ENCODE measurements at places on chromosomes 13 and 19.
A peak's percentile ranks its signal among the peaks of the same experiment; 100 is the strongest.

DNA sequence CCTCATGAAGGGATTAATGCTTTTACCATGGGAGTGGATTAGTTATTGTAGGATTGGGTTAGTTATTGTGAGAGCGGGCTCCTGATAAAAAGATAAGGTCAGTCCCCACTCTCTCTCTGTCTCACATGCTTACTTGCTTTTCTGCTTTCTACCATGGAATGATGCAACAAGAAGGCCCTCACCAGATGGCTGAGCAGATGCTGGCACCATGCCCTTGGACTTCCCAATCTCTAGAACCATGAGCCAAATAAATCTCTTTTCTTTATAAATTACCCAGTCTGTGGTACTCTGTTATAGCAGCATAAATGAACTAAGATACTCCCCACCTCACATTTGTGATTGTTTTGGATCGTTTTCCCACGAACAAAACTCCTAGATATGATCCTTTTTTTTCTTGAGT is 353.8 kb downstream of the DNAJC15 start:
- peak; percentile 54 for DNase-seq

DNA sequence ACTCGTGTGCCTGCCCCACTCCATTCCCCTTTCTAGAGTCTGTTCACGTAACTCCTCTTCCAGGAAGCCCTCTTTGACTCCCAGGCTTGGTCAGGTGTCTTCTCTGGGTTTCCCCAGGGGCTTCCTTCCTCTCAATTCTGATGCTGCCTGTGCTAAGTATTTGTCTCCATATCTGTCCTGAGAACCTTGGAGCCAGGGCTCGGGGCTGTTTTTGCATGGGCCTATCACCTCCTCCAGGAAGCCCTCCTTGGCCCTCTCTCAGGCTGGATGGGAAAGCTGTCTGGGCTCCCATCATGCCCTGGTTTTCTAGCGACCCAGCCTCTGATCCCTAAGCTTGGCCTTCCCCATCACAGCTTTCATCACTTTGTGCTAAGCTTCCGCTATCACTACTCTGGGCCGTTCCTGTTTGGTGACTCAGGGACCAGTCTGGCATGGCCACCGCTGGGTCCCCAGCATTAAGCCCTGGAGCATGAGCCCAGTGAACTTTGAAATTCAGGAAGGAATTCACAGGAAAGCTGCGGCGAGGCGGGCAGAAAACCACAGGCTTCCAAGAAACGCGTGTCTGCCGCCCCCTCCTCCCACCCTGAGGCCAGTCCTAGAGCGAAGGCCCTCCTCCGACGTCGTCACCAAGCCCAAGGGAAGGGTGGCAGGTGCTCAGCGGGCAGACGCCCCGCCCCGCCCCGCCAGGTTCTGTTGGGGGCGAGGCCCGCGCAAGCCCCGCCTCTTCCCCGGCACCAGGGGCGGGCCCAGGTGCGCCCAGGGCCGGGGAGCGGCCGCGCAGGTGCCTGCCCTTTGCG is 486 bp upstream of the SPINT2 start:
- DNase-seq = no peak

DNA sequence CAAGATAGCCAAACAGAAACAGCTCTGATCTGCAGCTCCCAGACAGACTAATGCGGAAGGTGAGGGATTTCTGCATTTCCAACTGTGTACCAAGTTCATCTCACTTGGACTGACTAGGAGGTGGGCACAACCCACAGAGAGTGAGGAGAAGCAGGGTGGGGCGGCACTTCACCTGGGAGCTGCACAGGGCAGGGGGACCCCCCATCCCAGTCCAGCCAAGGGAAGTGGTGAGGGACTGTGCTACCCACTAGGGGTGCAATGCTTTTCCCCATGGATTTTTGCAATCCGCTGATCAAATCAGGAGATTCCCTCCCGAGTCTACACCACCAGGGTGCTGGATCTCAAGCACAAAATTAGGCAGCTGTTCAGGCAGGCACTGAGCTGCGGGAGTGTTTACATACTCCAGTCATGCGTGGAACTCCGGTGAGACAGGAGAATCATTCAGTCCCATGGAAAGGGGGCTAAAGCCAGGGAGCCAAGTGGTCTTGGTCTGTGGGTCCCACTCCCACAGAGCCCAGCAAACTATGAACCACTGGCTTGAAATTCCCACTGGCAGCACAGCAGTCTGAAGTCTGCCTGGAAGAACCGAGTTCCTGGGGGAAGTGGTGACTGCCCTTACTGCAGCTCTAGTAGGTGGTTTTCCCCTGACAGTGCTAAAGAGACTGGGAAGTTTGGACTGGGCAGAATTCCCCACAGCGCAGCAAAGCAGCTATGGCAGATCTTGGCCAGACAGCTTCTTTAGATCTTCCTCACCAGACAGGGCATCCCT is 85.1 kb upstream of the UFM1 start:
- DNase-seq = peak; percentile 5

GRCh38 chr13:113884821-113885220 is 20.9 kb upstream of the GAS6 start:
- no peak for DNase-seq

DNA sequence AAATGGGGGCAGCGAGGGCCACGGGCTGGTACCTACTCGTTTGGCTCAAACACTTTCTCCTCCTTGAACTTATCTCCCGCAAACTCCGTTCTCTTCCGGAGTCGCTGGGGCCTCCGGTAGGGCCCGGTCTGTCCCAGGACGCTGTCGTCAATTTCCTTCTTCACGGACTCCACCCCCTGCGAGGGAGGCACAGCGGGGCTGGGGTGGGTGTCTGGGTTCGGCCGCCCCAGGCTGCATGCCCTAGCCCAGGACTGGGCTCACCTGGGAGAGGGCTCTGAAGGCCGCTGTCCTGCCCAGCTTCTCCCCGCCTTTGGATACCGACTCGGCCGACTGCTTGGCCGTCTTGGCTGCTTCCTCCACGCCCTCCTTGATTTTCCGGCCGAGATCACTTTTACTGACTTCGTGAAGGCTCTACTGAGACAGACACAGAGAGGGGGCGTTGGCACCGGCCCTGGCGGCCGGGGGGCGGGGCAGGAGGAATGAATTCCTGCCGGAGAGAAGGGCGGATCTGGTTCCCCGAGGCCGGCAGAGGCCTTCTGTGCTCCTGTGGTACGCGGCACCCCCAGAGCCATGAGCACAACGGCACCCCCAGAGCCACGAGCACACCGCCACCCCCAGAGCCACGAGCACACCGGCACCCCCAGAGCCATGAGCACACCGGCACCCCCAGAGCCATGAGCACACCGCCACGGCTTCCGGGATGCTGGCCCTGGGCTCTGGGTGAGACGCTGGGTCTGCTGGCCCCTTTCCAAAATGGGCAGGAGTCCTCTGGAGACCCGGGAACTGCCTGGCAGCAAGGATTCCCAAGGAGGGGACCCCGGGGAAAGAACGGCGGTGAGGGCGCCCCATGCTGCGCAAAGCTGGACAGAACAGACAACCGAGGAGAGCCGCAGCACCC is 8.1 kb upstream of the CTXN1 start:
- DNase-seq = no peak

DNA sequence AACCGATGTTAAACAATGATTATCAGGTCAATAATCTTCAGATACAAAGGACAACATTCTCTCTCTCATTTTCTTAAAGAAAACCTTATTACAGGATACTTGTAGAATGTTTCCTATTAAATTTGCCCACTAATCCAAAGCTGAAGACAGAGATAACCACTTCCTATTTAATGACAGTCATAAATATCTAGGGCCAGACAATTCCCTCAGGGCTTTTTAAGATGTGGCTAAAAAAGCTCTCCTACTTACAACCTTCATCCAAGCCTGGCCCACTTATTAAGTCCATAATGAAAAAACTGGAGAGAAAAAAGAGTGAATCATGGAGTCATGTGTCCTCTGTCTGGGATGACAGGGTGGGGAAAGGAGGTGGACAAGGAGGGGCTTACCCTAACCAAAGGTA is 235.9 kb downstream of the KLF12 start:
- DNase-seq = no peak

- no peak for DNase-seq
Measured at GRCh38 chr13:23629566-23630272, 59.5 kb downstream of the TNFRSF19 start.

- no peak for DNase-seq
Measured at GRCh38 chr13:67184247-67184646, 45.9 kb downstream of the PCDH9 start.

DNA sequence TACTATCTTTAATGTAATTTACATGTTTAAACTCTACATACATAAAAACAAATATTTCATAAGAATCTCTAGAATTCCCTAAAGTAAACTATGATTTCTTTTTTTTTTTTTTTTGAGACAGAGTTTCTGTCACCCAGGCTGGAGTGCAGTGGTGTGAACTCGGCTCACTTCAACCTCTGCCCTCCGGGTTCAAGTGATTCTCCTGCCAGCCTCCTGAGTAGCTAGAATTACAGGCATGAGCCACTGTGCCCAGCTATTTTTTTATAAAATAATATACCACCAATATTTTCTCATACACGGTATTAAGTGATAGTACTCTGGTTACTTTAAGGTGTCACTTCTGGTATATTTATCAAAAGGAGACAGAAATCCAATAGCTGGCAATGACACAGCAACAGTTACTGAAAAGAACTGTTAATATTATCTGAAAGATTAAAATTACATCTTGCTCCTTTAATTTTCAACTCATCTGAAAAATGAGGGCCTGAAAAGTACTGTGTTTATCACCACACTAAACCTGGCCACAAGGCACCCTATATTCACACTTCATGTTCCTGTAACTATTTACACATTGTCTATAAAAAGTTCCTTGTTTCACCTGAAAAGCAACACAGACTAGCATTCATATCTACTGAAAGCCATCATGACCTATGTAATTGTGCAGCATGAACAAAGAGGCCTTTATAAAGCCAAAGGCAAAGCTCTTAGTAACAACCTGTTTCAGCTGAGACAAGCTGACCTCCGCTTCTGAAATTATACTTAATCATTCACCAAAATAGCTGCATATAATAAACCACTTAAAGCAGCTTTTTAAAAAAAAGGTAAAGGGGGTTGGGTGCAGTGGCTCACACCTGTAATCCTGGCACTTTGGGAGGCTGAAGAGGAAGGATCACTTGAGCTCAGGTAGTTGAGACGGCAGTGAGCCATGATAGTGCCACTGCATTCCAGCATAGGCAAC is 106.1 kb downstream of the SLC25A15 start:
- DNase-seq = no peak

DNA sequence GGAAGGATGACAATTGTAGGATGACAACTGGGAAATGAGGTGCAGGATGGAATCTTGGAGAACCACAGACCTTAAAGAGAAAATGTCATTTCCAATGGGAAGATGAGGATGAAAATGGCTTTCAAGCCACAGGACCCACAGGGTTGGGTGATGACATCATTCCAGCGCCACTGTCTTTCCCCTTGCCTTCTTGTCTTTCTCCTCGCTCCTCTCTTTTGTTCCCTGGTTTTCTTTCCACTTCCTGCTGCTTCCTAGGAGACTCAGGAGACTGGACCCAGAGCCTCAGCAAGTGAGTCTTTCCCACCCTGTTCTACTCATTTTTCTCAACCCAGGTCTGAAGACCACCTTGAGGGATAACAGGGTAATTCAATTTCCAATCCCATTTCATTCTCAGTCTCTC is 548.8 kb downstream of the FGF9 start:
- no peak for DNase-seq

- no peak for DNase-seq
Measured at GRCh38 chr13:110366733-110367132, 59.6 kb downstream of the COL4A2 start.

DNA sequence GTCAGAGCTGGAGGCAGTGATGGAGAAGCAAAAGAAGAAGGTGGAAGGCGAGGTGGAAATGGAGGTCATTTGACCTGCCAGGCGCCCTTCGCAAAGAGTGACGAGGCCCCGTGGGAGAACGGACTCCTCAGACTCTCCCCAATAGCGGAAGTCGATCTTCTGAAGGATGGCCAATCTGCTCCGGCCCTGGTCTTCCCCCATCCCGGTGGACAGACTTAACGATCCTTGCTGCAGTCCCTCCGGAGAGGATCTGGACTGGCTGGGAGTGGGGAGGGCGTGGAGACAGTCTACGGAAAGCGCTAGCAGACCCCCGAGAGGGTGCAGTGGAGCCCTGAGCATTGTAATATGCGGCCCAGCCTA is 11.9 kb downstream of the EPS8L1 start:
- DNase-seq = no peak

DNA sequence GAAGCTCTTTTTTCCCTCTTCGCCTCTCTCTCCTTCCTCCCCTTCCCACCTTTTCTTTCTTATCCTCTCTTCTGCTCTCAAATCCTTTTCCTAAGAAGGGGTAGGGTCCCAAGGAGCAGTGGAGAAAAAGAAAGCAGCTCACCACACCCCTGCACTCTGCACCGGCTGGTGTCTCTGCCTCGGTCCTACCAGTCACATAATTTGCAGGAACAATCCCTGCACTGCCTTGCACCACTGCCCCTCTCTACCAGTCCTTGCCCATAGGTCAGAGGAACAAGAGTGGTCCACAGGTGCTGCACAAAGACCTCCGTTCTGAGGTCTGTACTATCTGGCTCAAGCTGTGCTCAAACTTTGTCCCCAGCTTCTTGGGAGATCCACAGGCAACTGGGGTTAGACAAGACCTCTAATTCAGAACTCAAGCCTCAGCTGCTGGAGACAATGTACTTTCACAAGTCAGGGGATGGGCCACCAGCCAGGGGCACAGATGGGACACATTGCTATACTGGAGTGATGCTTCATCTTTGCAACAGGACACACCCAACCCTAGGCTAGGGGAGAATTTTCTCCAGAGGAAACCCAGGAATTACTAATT is 125.4 kb upstream of the ZNF507 start:
- no peak for DNase-seq

- peak; percentile 9 for DNase-seq
Measured at GRCh38 chr13:32840989-32841713, 175.1 kb upstream of the KL start.

- DNase-seq = no peak
Measured at GRCh38 chr19:1106841-1107660, 3.3 kb downstream of the GPX4 start.

DNA sequence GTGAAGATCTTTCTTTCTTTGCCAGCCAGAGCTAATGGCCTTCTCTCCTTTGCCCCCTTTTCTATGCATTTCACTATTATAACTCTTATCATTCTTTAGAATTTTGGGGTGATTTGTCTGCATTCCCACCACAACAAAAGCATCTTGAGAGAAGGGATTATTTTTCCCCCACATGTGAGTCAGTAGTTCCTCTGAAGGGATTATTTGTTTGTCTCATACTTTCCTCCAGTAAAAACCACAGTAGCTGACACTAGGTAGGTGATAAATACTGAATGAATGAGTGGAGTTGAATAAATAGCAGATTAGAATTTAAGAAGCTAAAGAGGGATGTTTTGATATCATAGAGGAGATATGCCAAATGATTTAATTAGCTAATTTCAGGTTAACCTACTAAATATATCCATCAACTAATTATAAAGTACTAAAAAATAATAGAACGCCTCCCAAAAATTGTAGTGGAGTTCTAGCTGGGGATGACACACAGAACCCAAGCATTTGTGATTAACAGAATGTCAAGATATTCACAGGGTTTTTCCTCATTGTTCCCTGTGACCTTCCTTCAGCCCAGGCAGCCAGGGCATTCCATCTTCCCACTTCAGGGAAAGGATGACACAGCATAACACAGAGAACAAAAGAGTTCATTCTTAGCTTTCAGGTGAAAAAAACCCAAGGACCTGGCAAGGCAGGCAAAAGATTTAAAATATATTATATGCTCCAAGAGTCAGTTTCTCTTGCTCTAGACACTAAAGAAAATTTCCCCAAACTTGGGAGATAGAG is 3.5 kb upstream of the TBC1D4 start:
- DNase-seq = no peak

GRCh38 chr13:98761986-98762616 is 9.6 kb upstream of the SLC15A1 start:
- DNase-seq = no peak
